ENCODE measurements at places on chromosomes 7 and 10.

DNA sequence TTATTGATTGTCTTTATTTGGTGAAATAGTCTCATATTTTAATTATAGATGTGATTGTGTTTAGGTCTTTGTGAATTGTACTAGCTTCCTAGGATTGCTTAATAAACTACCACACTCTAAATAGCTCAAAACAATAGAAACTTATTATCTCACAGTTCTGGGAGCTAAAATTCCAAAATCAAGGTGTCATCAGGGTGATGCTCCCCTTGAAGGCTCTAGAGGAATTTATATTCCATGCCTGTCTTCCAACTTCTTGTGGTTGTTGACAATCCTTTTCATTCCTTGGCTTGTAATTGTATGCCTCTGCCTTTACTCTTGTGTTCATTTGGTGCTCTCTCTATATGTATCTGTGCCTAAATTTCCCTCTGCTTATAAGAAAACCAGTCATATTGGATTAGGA is 155.3 kb upstream of the AKR1E2 start:
- no peak for DNase-seq

DNA sequence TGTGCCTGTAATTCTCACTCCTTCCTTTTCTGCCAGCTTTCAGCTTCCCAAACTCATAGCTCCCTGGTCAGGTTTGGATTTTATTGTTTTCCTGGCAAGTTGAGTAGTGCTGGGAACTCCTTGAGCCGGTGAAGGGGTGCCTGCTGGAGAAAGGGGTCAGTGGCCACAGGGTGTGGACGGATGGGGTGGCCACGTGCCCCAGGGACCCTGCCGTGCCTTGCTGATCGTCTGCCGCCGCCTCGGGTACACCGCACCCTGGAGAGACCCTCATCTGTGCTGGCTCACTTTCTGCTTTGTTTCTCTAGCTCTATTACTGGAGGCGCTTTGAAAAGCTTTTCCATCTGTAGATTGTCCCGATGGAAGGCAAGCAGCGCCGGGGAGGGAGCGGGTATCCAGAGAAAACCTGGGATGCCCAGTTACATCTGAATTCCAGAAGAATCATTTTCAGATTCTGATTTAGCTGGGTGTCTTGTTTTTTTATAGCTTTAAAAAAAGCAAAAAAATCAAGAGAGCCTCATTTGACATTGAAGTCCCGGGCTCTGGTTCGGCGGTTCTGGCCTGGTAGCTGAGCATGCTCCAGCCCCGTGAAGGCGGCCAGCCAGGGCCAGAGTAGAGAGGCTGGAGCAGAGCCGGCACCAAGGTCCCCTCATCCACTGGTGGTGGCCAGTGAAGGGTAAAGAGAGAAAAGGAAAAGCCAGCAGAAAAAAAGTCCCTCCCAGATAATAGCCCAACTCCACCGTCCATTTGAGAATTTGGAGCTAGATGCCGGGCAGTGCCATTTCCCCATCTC is 510.9 kb upstream of the FOXK1 start:
- DNase-seq, result no peak

GRCh38 chr10:1280466-1281404 is 224.6 kb downstream of the WDR37 start:
- no peak for DNase-seq

GRCh38 chr10:57222603-57223002 is 861.5 kb upstream of the ZWINT start:
- DNase-seq, result no peak

DNA sequence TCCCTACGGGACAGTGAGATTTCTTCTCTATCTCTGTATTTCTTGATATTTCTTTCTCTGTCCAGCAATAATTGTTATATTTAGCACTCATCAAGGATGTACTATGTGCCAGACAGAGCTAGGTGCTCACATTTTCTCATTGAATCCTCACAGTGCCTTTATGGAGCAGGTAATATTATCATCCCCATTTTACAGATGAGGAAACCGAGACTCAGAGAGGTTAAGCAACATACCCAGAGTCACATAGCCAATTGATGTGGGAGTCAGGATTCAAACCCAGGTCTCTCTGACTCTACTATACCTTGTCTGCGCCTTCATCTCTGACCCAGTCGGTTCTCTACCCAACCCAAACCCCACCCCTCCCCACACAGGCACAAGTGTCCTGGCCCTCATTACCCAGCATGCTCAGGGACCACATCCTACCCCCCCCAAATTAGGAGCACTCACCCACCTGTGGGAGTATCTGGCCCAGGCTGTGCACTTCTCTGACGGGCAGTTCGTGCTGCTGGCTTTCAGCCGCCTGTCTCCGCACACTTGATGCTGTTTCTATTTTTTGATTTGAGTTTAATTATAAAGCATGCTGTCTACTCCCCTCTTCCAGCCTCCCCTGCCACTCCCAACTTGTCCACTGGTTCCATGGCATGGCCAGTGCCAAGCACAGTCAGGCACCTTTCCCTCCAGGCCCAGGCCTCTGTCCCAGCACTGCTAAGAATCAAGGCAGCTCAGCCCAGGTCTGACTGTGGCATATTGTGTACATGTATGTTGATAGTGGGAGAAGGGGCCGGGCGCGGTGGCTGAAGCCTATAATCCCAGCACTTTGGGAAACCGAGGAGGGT is 9.8 kb upstream of the SAMD8 start:
- no peak for DNase-seq

Data from SIG-M5 (cell line).